ENCODE measurements at places on chromosomes 4 and X.

GRCh38 chrX:136453114-136453513 is 34.6 kb upstream of the BRS3 start:
- no peak for DNase-seq

- no peak for DNase-seq
Observed at GRCh38 chr4:6221851-6222760, 21.8 kb upstream of the JAKMIP1 start.

DNA sequence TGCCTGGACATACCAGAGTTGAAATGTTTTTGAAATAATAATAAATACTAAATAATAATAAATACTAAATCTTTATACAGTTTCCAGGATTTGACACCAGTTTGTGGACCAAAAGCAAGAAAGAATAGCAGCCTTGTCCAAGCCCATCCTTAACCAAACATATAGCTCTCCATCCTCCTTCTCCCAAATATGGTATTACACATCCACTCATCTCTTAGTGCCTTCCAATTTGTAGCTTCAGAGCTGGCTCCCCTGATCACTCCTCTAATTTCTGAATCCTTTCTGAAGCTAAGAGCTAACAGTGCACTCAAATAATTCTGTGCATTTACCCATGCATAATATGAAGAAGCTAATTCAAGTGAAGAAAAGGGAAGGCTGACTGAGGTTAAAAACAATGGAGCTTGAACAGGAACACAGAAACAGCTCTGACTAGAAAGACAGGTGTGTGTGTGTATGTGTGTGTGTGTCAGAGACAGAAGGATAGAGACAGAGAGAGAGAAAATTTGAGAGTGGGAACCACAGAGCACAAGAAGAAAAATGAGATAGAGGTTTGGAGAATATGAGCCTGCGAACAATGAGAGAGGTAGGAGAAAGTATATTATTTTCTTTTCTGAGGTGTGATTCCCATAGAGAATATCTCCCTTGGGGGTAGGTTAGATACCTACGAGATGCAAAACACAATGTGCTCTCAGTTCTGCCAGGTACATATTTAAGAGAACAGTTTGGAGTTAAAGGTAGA is 123.5 kb downstream of the CAMK2D start:
- no peak for DNase-seq

GRCh38 chr4:173935622-173936405 is 347.7 kb downstream of the FBXO8 start:
- no peak for DNase-seq

DNA sequence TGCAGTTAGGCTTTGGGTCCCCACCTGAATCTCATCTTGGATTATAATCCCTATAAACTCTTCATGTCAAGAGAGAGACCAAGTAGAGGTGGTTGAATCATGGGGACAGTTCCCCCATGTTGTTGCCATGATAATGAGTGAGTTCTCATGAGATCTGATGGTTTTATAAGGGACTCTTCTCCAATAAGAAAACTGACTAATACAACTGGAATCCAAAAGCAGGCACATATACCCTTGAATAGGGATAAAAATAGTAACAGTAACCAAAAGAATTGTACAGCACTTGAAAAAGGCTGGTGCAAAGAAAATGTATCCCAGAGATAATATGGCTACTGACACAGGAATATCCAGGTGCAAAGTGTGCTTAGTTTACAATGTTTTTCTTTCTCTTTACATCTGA is 351.5 kb upstream of the MAD2L1 start:
- no peak for DNase-seq

- DNase-seq, result no peak
Observed at GRCh38 chr4:188201851-188202250, 62.6 kb downstream of the TRIML1 start.

DNA sequence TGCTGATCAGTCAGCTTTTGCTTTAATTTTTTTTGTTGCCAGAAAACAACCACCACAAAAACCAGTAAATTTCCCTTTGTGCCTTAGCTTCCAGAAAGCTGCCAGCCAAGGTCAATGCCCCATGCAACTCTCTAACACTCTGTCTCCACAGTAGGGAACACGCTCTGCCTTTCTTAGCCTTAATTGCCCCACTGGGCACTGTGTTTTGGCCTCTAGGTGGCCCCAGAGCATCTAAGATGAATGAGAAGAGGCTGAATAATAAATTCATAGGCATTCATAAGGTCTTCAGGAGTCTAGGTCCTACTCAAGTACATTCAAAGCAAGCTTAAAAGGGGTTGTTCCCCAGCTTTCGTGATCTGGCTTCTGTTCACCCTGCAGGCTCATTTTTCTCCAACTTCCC is 57.7 kb upstream of the PASD1 start:
- no peak for DNase-seq

GRCh38 chr4:87819281-87819919 is 13.4 kb upstream of the MEPE start:
- peak; percentile 21 for DNase-seq

- no peak for DNase-seq
Observed at GRCh38 chrX:151676196-151676595, 19.1 kb upstream of the PRRG3 start.

DNA sequence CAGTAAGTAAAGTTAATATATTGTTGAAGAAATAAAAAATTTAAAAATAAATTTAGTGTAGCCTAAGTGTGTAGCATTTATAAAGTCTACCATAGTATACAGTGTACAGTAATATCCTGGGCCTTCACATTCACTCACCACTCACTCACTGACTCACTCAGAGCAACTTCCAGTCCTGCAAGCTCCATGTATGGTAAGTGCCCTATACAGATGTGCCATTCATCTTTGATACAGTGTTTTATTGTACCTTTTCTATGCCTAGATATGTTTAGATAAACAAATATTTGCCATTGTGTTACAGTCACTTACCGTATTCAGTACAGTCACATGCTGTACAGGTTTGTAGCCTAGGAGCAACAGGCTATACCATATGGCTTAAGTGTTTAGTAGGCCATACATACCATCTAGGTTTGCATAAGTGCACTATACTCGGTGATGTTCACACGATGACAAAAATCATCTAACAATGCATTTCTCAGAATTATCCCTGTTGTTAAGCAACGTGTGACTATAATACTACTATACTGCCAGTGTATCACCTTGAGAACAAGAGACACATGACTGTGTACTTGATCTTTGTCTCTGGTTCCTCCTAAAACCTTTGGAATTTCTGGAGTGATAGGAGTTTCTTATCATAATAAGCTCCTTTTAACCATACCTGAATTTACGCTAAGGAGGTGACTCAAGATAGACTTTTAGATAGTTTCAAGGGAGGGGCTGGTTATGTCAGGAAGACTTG is 25.8 kb upstream of the SEPTIN11 start:
- no peak for DNase-seq

DNA sequence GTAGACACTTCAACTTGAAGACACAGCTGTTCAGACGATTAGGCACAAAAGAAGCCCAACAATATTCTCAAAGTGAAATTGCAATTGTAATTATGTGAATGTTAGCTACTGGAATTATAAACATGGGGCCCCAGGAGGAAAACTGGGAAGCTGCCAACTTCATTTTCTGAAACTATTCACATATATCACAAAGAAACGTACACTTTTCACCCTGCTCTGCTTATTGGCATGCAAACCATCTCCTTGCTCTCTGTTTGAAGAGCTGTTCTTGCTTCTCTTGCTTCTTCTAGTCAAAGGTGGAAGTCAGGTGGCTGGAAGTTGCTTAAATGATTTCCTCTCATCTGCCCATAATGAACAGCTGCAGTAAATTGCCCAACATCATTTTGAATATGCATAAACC is 320.1 kb downstream of the CFAP299 start:
- DNase-seq, result no peak
